Lower lobe of right lung (tissue), 2 donors: ENCODE measurements at places on chromosomes 3 and 15.

DNA sequence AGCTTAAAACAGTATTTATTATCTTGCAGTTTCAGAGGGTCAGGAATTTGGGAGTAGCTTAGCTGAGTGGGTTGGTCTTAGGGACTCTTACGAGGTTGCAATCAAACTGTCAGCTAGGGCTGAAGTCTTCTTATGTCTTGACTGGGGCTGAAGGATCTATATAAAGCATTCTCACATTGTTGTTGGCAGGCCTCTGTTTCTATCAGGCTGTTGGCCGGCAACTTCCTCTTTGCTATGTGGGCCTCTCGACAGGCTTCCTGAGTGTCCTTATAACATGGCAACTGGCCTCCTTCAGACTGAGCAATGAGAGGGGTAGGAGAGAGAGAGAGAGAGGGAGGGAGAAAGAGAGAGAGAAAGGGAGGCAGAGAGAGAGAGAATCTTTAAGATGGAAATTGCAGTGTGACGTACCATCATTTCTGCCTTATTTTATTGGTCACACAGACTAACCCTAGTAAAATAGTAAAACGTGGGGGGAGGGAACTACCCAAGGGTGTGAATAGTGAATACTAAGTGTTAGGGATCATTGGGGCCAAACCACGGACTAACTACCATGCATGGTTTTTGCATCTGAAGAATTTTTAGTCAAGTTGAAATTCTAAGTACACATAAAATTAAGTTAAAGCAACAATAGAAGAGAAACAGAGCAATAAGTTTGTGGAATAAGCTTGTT, 16.1 kb downstream of the FGF7 start:
- peak; percentile 65 for DNase-seq

DNA sequence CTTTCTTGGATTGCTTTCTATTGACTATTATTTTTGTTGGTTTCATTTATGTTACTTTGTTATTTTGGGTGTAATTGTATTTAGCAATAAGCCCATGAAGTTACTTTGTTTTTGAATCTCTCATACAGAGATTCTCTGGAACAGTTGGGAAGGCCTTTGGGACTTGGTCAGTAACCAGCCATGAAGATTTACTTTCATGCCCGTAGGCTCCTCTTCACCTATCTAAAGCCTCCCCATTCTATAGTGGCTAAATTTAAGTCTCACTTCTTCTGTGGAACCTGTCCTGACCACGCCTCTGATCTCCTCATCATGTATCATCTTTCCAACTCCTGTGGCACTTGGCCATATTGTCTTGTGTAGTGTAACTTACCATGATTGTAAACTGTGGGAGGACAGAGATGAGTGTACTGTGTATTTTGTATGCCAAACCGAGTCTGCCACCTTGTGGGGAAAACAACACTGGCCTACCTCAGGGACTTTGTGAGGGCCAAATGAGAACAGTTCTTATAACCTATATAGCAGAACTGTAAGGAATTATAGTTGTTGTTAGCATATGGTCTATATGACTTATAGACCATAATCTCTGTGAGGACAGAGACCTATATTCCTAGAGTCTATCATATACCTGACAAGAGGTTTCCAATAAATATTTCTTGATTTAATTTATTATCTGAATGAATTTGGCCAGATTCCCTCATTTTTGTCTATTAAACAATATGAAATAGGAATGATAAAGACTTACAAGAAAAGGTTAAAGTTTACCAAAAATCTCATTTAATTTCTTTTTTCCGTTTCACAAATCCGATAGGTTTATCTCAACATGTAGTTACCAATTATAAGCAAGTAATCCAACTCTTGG, 75.0 kb downstream of the STARD9 start:
- DNase-seq: no peak

- DNase-seq: no peak
Measured at GRCh38 chr3:105746231-105746996, 122.4 kb downstream of the CBLB start.

GRCh38 chr15:52715411-52715810, 36.2 kb upstream of the ATOSA start:
- DNase-seq: no peak

DNA sequence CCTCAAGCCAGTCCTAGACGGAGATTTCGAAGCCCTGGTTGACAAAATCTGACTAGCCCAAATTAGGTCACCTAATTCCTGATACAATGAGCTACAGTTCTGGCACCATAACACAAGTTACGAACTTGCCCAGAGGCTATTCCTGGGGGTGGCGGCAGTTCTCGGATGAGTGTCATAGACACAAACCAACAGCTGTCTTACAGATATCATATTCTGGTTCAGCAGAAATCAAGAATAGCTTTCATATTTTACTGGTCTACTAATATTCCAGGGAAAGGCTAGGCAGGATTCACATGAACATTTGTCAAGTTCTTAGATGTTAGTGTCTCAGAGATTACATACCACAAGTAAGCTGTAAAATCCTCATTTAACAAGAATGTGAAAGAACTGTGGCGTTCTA, 8.8 kb downstream of the ANAPC13 start:
- no peak for DNase-seq

DNA sequence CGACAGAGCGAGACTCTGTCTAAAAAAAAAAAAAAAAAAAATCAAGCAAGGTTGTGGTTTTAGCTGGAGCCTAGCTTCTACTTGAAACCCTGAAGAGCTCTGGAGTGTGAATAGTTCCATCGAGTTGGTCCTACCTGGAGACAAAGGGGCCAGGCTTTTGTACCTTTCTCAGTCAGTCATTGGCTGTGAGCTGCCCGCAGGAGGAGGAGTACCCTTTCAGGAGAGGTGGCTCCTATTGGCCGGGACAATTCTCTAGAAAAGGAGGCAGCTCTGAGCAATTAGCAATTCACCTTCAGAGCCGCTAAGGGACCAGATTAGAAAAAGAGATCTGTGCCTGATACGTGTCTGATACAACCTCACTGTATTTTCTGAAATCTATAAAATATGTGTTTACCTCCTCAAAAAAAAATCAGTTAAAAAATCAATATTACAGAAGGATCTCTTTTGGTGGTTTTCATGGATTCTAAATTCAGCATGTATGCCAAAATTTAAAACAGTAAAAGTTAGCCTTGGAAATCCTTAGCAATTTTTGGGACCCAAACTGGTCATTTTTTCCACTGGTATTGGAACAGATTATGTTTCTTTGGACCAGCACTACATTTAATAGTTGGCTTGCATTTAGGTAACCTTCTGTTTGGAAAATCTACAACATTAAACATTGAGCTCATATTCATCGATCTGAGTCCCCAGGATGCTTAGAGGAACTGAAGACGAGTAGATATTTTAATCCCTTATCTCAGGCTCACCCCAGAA, 29.7 kb upstream of the PDCD6IP start:
- DNase-seq: no peak

GRCh38 chr3:30658328-30659052, 52.1 kb downstream of the TGFBR2 start:
- no peak for DNase-seq

DNA sequence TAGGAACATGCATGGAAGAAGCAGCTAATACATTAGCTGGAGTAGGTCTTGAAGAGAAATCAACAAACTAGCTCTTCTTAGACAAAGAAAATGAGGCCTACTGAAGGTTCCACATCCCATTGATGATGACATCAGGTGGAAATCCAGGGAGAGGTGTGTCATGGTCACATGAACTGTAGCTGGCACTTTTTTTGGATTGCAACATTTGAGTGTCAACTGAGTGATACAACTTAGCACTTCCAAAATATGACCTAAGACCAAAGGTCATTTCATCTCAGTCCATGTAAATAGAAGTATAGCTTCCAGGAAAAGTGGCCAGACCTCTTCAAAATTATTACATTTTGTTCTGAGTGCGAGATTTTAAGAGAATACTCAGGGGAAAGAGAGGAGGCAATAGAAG, 117.2 kb upstream of the MEIS2 start:
- no peak for DNase-seq

DNA sequence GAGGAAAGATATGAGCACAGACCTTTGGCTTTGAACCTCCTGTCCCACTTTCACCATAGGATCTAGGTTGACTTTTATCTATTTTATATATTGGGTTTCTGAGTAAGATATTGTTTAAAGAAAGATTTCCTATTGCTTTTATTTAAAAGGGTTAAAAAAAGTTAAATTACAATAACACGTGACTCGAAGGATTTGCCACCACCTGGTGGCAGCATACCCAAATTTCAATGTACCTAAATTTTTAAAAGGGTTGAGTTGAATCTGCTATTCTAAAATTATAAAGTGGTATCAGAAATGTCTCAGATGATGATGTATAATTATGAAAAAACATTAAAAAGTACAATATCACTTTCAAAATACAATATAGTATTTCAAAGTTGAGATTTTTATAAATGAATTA, 368.4 kb downstream of the MECOM start:
- no peak for DNase-seq

- DNase-seq: no peak
Measured at GRCh38 chr3:112799946-112800345, 46.7 kb downstream of the CD200R1L start.

DNA sequence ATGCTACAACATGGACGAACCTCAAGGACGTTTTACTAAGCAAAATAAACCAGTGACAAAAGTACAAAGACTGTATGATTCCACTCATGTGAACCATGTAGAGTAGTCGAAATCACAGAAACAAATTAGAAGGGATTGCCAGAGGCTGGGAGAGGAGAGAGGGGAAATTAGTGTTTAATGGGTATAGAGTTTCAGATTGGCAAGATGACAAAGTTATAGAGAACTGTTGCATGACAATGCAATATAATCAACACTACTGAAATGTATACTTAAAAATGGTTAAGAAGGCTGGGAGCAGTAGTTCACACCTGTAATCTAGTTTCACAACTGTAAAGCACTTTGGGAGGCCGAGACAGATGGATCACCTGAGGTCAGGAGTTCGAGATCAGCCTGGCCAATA, 36.9 kb downstream of the PLS1 start:
- no peak for DNase-seq

DNA sequence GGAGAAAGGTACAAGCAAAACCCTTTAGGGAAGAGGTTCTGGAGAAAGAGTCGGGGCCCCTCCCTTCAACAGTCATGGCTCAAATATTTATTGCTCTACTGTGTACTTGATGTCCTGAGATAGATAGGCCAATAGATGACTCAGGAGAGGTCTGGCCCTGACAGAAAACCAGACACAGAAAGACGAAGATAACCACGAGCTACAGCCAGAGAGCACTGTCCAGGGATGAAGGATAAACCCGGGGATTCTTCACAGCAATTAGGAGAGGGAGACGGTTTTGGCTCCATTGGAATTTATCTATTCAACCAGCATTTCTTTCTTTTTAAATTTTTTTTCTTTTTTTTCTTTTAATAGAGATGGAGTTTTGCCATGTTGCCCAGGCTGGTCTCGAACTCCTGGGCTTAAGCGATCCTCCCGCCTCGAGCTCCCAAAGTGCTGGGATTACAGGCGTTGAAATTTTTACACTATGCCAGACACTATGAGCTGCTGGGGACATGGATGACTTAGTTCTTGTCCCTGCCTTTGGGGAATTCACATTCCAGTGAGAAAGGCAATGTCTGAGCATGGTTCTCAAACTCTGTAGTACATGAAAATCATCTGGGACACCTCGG, 4.6 kb upstream of the CIDEC start:
- DNase-seq: no peak

DNA sequence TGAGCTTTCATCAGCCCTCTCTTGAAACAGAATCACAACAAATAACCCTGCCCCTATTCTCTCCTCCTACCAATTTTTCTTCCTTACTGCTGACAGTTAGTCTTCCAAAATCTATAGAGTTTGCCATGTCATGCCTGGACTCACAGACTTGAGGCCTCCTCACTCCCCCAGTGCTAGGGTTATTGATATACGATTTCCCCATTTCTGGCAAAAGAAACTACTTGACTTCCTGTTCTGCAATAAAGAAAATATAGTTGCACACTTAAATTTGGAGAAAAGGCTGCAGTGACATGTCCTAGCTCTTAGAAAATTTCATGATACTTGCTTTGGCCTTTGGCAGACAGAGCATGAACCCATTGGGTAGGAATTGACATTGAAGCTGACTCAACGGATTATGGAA, 75.9 kb downstream of the CYP19A1 start:
- DNase-seq: no peak

- no peak for DNase-seq
Measured at GRCh38 chr3:150531775-150532174, 14.5 kb downstream of the SERP1 start.

- DNase-seq: no peak
Measured at GRCh38 chr3:187336322-187336721, 31.9 kb upstream of the RTP4 start.

- no peak for DNase-seq
Measured at GRCh38 chr15:27235681-27236080, 264.7 kb downstream of the GABRG3 start.

GRCh38 chr3:186524616-186525015, 19.6 kb downstream of the CRYGS start:
- no peak for DNase-seq

DNA sequence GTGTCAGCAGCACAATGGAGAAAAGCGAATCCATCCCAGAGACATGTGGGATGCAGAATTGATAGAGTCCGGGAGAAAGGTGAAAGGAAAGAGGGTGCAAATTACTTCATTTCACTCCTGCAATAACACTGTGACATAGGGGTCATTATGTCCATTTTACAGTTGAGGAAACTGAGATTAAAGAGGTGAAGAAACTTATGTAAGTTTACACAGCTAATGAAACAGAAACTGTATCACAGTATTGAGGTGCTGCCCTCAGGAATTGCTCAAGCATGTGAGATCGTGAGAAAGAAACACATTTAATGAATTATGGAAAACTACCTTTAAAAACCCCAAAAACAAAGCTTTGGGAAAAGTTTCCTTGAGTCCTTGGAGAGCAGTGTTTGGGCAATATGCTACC, 103.6 kb upstream of the PFN2 start:
- no peak for DNase-seq
